ENCODE measurements at places on chromosomes 1 and 21.
A peak's percentile ranks its signal among the peaks of the same experiment; 100 is the strongest.

- DNase-seq: no peak
Observed at GRCh38 chr21:38654580-38654979, 151.1 kb upstream of the ETS2 start.

GRCh38 chr1:153494976-153495535, 34.6 kb upstream of the S100A7 start:
- peak; percentile 72 for DNase-seq

DNA sequence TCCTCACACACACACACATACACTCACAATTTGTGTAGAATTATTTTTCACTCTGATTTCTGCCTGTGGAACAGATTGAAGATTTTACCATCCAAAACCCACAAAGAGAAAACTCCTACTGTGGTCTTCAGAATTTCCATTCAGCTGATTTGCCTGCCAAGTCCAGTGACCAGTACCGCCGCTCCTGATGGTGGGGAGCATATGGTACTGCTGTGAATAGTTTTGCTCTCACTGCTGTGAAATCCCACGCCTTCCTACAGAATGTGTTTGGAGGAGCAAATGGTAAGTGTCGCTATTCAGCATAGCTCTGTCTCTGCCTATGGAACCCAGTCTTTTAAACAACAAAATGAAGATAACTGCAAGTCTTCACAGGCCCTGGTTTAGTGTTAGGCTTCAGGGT, 629.5 kb downstream of the LMO4 start:
- no peak for DNase-seq

GRCh38 chr21:31892686-31893085, 19.9 kb downstream of the HUNK start:
- DNase-seq: no peak

GRCh38 chr1:35175098-35175576, 17.8 kb downstream of the SFPQ start:
- no peak for DNase-seq

GRCh38 chr1:163055005-163055404, 14.2 kb upstream of the RGS4 start:
- DNase-seq: no peak

DNA sequence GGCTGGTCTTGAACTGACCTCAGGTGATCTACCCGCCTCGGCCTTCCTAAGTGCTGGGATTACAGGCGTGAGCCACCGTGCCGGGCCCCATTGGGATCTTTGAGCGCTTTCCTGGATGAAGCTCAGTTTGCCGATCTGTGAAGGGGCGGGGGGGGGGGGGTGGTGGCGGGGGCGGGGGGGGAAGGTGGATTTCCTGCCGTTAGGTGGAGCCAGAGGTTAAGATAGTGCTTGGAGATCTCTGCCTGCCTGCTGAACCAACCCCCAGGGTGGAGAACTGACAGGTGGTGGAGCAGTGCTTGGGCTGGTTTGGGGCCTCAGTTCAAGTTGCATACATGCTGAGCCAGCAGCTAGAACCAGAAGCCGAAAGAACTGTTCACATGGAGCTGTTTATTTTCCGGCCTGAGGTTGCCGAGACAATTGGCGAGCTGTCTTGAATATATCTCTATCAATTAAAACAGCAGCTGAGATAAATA, 1.7 kb downstream of the TMCC2 start:
- DNase-seq: peak; percentile 87
